ENCODE measurements at places on chromosomes 1 and 21.

DNA sequence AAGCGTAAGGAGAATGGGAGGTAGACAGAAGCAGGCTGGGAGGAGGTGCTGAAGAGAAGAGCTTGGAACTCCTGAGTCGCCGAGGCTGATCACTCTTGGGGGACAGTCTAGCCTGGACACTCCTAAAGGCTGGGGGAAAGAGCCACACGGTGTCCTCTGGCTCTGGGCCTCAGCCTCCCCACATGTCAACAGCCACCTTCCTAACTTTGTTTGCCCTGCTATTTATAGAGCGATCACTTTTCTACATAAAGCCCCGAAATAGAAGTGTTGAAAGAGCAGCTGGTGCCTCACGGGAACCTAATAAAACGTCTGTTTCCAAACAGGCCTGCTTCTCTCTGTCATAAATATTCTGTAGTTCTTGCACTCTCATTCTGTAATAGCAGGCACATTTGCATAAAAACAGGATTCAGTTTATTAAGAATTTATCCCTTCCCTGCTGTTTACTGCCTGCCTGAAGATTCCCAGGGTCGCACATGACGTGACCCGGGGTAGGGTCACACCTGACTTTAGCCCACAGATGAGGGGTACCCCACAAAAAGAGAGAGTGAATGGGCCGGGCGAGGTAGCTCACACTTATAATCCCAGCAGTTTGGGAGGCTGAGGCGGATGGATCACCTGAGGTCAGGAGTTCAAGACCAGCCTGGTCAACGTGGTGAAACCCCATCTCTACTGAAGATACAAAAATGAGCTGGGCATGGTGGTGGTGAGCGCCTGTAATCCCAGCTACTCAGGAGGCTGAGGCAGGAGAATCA lies 212.5 kb downstream of the TOMM20 start:
- no peak for DNase-seq

DNA sequence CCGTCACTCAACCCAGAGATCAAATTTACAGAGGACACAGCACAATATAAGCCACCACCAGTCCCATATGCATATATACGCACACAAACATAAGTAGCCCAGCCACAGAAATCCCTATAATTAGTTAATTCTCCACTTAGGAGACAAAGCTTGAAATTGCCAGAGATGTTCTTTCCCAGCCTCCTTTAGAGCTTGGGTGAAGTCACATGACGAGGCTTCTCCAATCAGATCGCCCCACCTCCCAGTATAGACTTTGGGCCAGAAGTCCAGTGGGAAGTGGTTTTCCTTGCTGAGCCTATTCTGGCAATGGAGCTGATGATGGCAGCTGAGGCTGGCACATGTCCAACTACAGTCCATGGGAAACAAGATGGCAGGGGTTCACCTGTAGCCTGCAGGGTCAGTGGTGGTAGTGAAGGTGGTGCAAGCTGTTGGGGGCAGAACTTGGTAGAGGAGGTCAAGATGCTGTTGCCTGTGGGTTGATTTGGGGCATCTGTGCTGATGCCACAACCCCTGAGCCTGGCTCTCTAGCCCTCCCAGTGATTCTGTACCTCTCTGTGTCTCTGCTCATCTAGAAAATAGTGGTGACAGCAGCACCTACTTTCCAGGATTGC lies 535.9 kb downstream of the MATN1 start:
- no peak for DNase-seq

DNA sequence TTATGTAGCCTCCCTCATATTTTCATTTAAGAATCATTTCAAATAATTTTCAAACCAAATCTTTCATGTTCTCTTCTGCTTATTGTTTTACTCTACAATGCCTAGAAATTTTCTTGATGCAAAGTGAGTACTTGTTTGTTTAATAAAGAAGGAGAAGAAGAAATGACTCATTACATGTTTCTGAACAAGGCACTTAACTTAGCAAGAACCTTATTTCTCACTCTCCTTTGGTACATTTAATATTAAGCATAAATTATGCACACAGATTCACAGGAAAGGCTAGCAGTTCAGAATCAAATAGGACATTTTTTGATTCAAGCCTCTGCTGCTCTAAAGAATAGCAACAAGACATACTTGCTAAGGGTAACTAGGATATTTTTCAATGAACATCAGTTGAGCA lies 9.1 kb downstream of the SCYL3 start:
- DNase-seq: no peak

GRCh38 chr21:33255404-33255803 lies 10.8 kb upstream of the IL10RB start:
- no peak for DNase-seq

- DNase-seq: no peak
Measured at GRCh38 chr1:156814571-156815260, 1.9 kb downstream of the SH2D2A start.

DNA sequence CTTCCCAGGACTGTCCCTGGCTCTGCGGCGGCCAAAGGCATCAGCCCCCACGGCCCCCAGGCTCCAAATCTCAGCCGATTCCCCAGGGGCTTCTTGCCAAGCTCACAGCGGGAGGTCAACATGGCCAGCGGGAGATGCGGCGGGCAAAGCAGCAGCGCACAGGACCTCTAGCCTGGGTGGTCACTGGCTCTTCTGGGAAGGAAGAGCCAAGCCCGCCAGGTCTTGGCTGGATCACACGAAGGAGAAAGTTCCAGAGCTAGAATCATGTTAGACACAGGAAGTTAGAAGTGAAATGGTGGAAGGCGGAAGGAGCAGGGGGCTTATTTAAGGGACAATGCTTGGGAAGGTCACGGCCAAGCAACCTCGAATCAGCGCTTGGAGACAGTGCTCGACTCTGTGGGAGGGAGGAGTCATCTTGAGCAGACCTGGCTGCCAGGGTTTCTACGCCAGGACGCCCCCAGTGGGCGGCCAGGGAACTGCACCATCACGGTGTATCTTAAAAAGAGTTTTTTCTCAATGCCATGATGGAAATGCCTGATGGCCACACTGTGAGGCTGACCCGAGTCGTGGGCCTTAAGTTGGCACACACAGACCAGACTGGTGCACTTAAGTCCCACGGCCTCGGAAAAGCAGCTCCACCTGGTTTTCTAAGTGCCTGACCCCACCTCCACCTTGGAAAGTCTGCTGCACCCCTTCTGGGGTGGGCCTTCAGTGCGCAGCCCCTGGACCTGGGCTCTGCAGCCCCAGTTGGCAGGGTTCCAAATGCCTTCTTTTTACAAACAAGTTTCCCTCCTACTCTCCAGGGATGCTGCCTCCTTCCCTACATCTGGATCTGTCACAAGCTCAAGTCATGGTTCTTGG lies 29.3 kb downstream of the SLC66A1 start:
- peak; percentile 59 for DNase-seq

DNA sequence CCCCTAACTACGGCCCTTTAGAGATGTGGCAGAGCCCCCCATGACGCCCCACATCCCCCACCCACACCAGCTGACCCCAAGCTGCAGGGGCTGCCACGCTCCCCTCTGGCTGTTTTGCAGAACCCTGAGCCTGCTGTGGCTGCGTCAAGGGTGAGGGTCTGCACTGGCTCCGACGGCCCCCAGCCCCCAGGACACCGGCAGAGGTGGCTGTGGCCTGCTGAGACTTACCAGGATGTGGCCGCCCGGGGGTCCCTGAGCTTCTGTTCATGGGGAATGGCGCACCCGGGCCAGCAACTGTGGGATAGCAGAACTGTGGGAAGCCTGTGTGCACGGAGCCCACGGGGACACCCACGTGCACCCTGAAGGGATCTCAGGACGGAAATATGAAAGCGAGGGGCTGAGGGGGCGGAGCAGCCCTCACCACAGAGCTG lies 12.8 kb upstream of the RNF223 start:
- DNase-seq: no peak

GRCh38 chr1:67956116-67956515 lies 94.3 kb downstream of the DIRAS3 start:
- no peak for DNase-seq

DNA sequence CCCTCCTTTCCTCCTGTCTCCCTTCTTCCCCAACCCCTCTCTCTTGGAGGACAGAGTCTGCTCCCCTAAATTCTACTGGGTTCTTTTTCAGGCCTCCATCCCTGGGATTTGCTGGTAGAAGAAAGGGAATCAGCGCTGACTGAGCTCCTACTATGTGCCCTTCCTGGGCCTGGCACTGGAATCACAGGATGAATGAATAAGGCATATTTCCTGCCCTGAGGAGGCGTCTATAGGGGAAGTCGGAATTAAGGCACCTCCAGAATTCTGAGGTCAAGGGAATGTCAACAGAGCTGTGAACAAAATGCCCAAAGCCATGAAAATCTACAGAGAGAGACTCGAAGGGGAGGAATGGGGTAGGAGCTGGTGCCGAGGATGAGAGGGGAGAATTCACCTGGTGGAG lies 17.4 kb upstream of the BTG2 start:
- no peak for DNase-seq

DNA sequence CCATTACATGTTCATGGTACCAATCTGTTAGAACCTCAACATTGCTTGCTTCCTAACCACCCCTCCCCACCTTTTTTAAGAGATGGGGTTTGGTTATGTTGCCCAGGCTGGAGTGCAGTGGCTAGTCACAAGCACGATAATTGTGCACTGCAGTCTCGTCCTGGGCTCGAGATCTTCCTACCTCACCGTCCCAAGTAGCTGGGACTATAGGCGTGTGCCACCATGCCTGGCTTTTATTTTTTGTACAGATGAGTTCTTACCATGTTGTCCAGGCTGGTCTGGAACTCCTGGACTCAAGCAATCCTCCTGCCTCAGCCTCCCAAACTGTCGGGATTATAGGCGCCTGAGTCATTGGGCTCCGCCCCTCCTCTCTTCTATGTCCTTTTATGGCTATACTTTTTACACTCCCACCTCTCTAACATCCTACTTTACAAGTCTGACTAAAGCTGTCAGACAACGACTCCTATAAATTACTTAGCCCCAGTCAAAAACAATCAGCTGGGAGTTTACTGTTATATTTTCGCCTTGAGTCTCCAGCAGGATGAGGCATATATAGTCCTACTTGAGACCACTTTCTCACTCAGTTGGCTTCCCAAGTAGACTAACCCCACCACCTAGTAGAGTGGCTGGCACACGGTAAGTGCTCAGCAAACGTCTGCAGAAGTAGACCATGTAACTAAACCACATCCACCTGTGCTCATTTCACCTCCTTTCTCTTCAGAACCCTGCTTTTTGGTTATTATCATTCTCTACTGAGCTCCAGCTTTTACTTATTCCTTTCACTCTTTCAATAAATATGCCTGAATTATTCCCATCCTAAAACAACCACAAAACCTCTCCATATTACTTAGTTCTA lies 13.8 kb downstream of the ENSA start:
- DNase-seq: no peak

DNA sequence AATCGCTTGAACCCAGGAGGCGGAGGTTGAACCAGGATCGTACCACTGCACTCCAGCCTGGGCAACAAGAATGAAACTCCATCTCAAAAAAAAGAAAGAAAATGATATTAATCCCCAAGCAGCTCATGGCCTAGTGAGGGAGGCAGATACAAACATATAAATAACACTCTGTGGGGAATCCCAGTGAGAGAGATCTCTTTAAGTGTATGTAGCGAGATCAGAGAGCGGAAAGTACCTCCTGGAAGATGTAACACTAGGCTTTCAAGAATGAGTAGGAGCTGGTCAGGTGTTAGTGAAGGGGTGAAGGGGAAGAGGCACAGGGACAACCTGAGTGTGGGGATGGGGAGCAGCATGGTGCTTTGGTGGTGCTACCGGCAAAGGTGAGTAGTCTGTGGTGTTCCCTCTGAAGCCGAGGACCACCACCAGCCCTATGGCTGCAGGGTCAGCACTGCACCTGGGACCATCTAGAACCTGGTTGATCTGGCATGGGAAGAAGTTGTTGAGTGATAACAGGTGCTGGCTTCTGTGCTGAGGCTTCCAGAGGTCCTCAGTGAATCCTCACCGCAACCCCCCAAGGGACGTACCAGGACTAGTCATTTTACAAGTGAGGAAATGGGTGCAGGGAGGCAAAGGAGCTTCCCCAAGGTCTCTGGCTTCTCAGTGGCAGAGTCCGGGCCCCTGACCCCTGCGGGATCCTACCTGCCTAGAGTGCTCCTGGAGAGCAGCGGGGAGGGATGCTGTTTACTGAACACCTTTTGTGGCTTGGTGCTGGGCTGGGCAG lies 367.6 kb upstream of the VAMP3 start:
- DNase-seq: no peak

GRCh38 chr1:235739124-235739523 lies 89.5 kb upstream of the GNG4 start:
- no peak for DNase-seq

- DNase-seq: no peak
Measured at GRCh38 chr21:45017039-45017960, 57.1 kb upstream of the ADARB1 start.

- DNase-seq: no peak
Measured at GRCh38 chr1:226981838-226982237, 41.7 kb downstream of the COQ8A start.

GRCh38 chr21:41222247-41223068 lies 54.5 kb downstream of the BACE2 start:
- no peak for DNase-seq

GRCh38 chr21:45155910-45156309 lies 81.5 kb downstream of the ADARB1 start:
- no peak for DNase-seq

DNA sequence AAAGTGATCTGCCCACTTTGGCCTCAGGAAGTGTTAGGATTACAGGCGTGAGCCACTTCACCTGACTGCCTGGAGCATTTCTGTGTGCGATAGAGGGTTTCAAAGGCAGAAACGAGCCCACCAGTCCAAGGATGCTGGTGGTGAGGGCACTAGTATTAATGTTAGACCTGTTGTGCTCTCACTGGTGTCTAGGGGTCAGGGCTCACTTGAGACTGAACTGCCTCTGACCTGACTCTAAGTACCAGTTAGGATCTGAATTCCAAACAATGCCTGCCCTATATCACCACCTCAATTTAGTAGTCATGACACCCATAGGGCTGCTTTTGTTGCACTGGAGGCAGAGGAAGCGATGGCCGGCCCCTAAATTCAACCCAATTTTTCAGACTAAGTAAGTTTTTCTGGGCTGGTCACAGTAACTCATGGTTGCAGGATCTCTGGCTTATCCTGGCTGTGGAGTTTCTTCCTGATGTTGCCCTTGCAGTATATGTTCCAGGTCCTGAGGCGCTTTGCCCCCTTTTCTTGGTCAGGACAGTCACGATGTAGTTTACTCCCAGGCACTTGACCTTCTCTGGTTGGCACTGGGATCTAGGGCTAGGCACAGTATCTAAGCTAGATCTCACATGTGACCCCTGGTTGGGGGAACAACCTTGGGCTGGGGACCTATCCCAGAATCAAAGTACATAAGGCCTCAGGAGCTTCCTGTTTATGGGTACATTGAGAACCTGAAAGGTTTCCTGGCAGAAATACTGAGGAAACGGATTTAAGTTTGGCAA lies 4.5 kb downstream of the CCDC17 start:
- no peak for DNase-seq

- no peak for DNase-seq
Measured at GRCh38 chr1:156165083-156165482, 11.7 kb downstream of the SEMA4A start.

- no peak for DNase-seq
Measured at GRCh38 chr1:116945421-116945820, 35.7 kb downstream of the PTGFRN start.

- DNase-seq: no peak
Measured at GRCh38 chr1:47418681-47419325, 2.7 kb downstream of the FOXE3 start.

GRCh38 chr1:71167505-71167904 lies 86.7 kb upstream of the ZRANB2 start:
- DNase-seq: no peak

Measured in Kasumi-1 (cell line).